ENCODE measurements at places on chromosomes 2 and 18.

DNA sequence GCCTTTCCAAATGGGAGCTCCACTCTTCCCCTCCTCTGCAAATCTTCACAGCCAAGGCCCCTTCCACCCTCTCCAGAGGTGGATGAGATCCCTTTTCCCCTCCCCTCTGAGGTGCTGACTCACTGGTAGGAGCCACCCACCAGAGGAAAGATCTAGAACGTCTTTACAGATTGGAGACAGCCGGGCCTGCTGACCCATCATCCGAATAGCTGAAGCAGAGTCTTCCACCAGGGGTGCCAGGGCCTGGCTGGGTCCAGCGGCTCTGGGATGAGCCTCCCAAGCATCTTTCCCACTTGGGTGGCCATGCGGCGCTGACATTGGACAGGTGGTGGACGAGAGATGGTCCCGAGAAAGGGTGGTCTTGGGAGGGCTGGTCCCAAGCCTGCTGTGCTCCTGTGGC lies 9.0 kb downstream of the ERFE start:
- peak; percentile 42 for DNase-seq

- DNase-seq, result no peak
Measured at GRCh38 chr18:76823587-76824011, 1.2 kb downstream of the ZNF236 start.

DNA sequence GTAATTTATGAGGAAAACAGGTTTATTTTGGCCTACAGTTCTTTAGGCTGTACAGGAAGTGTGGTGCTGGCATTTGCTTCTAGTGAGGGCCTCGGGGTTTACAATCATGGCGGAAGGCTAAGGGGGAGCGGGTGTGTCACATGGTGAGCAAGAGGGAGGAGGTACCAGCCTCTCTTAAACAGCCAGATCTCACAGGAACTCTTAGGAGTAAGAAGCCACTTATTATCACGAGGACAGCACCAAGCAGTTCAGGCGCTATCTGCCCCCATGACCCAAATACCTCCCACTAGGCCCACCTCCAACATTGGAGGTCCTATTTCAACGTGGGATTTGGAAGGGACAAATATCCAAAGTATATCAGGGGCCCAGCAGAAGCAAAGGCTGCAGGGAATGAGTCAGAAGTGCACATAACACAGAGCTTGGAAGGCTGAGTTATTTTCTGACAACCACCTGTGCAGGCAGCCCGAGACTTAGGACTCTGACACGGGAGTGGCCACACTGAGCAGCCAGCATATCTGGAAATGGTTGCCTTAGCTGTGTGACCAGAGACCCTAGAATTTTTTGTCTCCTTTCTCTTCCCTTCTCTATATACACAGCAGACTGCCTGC lies 170.9 kb downstream of the PRPF40A start:
- DNase-seq, result no peak

GRCh38 chr2:168998609-168999211 lies 32.4 kb downstream of the ABCB11 start:
- DNase-seq, result no peak

DNA sequence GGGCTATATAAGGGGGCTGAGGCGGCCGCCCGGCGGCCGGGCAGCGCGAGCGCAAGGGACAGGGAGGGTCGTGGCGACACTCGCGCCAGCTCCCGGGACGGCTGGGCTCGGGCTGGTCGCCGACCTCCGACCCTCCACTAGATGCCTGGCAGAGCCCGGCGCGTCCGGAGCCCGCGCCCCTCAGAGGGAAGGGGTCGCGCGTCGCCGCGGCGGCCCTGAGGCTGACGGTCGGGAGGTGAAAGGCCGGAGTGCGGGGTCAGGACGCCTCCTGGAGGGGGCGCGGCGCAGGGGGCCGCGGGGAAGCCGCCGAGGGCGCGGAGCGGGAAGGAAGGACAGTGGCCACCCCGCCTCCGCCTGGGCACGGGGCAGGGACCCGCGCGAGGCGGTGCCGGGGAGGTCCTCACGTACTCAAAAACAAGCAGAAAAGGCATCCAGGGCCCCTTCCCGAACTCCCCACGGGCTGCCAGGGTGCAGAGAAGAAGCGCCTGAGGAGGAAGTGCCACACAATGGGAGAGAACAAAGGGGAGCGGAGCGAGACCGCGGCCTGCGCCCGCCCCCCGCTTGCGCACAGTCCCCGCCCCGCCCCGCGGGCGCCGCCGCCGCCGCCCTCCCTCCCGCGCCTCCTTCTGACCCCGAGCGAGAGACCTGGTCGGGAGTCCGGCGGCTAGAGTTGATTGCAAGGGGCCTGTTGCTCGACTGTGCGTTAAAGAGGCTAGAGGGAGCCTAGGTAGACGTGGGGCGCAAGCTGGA lies 776 bp upstream of the KLF7 start:
- peak; percentile 68 for DNase-seq

DNA sequence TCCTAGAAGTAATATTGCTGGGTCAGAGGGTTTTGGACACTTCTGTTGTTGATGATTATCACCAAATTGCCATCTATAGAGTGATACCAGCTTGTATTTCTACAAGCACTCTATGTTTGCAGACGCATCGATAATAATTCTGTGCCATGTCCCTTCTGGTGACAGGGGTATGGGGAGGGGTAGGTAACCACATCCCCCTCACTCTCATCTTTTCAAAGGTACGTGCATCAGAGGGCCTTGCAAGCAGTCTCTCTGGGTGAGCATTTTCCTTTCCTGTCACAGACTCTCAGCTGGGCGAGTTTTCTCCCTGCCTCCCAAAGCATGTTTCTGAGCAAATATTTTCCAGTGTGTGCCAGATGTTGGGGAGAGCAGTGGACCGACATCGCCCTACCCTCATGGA lies 98.0 kb downstream of the SMAD7 start:
- no peak for DNase-seq

GRCh38 chr18:57801761-57802212 lies 1.3 kb downstream of the ATP8B1 start:
- DNase-seq, result no peak

GRCh38 chr2:68627615-68628014 lies 15.8 kb upstream of the PROKR1 start:
- DNase-seq, result no peak

GRCh38 chr18:73615506-73615905 lies 532.1 kb downstream of the FBXO15 start:
- DNase-seq, result no peak

DNA sequence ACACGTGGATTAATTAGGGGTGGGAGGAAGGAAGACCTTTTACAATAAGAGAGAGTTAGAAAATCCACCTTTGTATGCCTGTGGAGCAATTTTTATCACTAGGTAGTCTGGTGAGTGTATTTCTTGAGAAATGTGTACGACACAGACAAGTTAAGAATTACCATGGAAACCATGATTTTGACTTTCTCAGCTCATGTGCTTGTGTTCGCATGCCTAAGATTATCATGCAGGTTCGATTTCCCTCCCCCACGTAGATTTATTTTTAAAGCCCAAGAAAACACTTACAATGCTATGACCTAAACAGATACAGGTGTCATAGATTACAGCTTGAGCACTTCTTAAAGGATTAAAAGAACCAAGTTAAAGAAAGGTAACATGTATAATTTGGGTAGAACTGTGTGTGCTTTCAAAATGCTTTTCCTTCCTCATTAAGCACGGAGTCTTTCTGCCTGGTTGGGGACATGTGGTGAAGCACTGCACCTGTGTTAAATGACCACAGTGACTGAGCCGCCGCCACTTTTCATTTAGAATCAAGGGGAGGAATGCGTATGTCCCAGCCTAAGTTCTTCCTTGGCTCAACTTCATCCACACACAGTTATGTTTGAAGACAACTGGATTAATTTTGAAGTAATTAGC lies 16.6 kb downstream of the SERTAD2 start:
- no peak for DNase-seq

DNA sequence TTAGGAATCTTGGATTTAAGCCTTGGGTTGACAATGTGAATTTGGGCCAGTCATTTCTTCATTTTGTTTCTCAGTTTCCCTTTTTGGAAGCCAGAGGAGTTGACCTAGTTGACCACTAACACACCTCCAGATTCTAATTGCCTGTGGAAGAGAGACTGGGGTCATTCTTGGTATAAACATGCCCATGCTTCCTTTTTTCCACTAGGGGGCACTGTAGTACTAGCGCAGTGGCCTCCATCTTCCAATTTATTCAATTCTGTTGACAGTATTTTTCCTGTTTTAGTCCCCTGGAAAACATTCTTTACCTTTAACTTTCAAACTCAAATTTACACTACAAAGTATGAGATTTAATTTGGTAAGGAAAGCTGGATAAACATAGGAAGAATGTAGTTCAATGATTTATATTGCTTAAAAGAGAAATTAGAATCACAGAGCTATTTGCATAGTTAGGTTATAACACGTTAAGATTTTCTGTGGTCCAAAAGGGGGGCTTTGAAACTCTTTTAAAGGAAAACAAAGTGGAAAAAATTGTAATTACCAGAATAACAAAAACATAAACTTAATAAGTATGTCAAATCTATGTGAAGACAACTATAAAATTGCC lies 57.5 kb upstream of the AGPS start:
- DNase-seq, result no peak

DNA sequence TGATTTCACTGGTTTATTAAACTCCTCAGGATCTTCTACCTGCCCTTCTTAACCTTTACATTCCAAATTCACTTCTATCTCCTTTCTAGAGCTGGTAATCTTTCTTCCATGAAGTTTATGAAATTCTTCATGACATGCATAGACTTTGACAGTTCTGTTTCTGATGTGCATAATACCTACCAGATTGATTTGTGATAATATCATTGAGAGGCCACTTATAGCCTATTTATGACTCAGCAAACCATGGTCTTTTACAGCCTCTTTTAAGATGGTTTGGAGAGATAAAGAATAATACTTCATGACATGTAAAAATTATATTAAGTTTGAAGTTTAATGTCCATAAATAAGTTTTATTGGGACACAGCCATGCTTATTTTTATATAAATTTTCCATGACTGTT lies 14.0 kb downstream of the SCN2A start:
- DNase-seq, result no peak

- no peak for DNase-seq
Measured at GRCh38 chr2:43905371-43905803, 66.6 kb downstream of the ABCG8 start.

DNA sequence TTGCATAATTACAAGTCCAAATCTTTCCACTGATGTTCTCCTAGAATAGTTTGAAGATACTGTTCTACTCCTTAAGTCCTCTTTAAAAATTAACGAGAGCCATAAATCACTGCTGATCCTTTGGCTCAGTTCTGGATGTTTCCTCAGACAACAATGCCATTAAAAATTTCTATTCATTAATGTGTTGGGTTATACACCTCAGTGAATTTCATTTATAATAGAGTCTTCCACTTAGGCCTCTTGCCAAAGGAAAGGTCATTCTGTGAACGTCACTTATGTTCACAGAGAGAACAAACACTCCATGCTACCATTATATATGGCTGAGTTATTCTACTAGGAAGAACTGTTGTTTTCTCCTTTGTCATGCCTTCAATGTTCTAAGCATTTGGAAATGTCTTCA lies 1472.3 kb upstream of the CELF4 start:
- no peak for DNase-seq

- no peak for DNase-seq
Measured at GRCh38 chr2:178287652-178288344, 93.5 kb downstream of the OSBPL6 start.

GRCh38 chr2:217074576-217075255 lies 214.9 kb upstream of the TNP1 start:
- DNase-seq, result no peak

- no peak for DNase-seq
Measured at GRCh38 chr18:79245517-79246001, 150.2 kb upstream of the NFATC1 start.

GRCh38 chr2:24237313-24237712 lies 62.5 kb downstream of the FAM228A start:
- no peak for DNase-seq

DNA sequence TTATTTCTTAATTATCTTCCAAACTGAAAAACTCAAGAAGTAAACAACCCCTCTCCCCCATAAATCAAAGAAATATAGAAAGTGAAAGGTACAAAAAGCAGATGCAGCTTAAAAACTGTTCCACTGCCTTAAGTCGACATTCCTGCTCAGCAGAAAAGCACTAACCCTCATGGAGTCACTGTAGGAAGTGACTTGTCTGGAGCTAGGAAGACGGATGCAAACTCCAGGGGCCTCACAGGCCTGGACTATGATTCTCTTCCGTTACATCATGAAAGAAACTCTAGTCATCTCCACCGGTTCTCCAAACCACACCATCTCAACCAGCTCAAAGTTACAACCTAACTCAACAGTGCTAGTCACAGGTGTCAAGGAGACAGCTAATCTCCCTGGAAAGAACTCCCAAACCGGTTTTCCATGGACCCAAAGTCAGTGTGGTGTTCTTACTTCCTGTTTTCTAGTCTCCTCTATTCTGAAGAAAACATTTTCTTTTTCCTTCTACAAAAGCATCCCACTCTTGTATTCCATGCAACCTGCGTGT lies 128.4 kb downstream of the PIEZO2 start:
- DNase-seq, result no peak

DNA sequence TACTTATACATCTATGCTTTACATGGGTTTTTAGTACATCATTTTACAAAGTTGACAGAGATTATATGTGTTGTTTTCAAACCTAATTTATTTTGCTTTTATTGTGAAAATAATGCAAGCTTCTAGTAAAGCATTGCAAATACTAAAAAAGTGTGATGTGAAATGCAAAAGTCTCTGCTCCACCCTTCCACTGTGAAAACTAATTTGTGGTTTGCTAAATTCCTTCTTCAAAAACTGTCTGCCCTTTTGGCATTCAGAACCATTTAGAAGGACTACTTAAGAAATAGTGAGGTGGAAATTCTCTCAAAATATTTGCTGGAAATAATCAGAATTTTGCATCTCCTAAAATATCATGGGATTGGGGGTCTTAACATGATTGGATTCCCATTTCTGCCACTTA lies 78.4 kb downstream of the CSRNP3 start:
- DNase-seq, result no peak

DNA sequence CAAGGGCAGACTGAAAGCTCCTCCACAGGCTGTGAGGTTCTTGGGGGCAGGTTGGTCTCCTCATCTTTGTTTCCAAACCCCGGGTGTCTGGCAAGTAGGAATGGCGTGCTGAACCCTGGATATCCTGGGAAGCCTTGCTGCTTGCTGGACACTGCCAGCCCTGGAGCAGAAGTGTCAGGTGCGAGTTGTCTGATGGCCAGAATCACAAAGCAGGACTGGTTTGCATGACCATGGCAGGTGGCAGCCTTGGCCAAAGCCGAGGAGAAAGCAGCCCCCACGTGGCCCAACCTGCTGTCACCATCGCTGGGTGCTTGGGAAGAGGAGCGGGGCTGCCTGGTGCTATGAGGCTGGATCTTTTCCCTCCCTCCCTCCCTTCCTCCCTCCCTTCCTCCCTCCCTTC lies 309.5 kb upstream of the HS6ST1 start:
- DNase-seq, result no peak

- DNase-seq, result no peak
Measured at GRCh38 chr18:48470484-48471180, 61.4 kb upstream of the ZBTB7C start.

GRCh38 chr2:2879781-2880180 lies 497.8 kb downstream of the EIPR1 start:
- no peak for DNase-seq

- peak; percentile 64 for DNase-seq
Measured at GRCh38 chr18:37403100-37403781, 162.4 kb downstream of the CELF4 start.

- DNase-seq, result no peak
Measured at GRCh38 chr2:9990736-9991135, 39.2 kb downstream of the GRHL1 start.

GRCh38 chr18:10391506-10391905 lies 62.9 kb upstream of the APCDD1 start:
- no peak for DNase-seq

GRCh38 chr2:236603361-236604015 lies 33.9 kb downstream of the ACKR3 start:
- no peak for DNase-seq

Data from fibroblast of the conjunctiva (primary cell).